ENCODE measurements at places on chromosomes 11 and 22. TPM values are rescaled to one million over a fixed set of nuclear protein-coding genes. Genes with fewer than 3 reads are reported as not detected.
A peak's percentile ranks its signal among the peaks of the same experiment; 100 is the strongest.

The HPX gene
- total RNA-seq = 0.64 TPM

The MS4A6A gene
- 4.9 TPM for total RNA-seq

The CYB561A3 gene
- 27.7 TPM for total RNA-seq

The PRODH gene
- 4.5 TPM for total RNA-seq

The SPTBN2 gene
- 138 TPM for total RNA-seq

The MS4A4A gene
- total RNA-seq = 0.24 TPM

DNA sequence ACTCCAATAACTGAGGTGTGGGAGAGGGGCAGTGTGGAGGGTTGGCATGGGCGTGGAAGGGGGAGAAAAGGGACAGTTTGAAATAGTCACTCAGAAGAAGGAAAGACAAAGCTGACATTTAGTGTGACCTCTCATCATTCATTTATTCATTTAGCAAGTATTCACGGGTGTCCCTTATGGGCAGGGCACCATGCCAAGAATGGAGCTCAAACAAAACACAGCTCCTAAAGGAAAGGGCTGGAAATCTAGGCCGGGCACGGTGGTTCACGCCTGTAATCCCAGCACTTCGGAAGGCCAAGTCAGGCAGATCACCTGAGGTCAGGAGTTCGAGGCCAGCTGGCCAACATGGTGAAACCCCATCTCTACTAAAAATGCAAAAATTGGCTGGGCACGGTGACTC is 19.4 kb upstream of the DGKZ start:
- ATAC-seq = no peak

DNA sequence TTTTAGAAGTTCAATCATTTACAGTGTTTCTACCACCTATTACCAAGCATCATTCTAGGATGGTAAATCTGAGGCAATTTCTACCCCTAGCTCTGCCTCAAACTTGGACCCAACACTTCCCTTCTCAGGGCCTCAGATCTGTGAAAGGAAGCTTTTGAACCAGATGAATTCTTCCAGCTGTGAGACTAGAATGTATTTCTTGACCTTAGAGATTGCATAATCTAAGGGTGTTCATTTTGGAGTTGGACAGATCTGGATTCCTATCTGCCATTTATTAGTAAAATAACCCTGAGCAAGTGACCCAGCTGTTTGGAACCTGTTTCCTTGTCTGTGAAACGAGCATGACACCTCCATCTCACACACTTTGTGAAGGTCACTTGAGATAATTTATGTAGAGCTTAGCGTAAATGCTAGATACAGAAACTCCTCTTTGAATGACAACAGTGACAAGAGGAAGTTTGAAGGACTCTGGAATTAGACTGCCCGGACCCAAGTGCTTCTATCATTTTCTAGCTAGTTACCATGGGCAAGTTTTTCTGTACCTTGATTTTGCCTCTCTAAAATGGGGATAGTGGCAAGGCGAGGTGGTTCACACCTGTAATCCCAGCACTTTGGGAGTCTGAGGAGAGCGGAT is 3.8 kb upstream of the INTS5 start:
- ATAC-seq = no peak

GRCh38 chr11:134584001-134584561 is 172.0 kb upstream of the B3GAT1 start:
- no peak for ATAC-seq

- peak; percentile 0 for ATAC-seq
Observed at GRCh38 chr11:77821349-77821851, 456 bp downstream of the AAMDC start.

GRCh38 chr11:84558085-84558905 is 1068.8 kb downstream of the DLG2 start:
- peak; percentile 57 for ATAC-seq

GRCh38 chr11:102306817-102307726 is 10.2 kb upstream of the BIRC3 start:
- ATAC-seq = no peak

- ATAC-seq = no peak
Observed at GRCh38 chr11:117219995-117220394, 11.9 kb downstream of the PCSK7 start.

DNA sequence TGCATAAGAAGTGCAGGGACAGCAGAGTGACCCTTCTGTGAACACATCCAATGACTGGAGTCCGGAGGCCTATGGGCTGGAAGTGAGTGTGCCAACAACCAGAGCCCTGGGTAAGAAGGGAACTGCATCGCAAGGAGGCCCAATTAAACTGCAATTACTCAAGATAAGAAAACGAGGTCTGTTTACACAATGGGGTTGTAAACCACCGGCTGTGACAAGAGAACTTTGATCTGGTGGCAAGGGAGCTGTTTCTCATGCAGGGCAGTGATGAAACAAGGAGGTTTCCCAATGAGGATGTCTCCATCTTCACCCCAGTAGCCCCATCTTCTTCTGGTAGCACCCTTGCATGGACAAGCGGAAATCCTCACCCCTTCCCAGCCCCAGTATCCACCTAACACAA is 21.5 kb downstream of the ETS1 start:
- ATAC-seq = no peak

DNA sequence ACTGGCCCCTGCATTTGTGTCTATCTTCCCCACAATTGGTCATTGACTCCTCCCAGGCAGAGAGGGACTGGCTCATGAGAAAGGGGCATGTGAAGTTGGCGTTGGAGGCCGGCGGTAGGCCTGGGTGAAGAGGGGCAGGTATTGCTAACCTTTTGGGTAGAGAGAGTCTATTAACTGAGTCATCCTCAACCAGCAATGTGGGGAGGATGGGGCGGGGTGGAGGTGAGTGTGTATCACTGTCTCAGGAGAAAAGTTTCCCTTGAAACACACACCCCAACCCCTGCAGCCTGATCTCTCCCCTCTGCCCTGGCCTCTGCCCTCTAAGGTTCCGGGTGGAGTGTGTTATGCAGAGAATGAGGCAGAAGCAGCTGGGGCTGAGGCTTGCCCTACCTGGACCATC is 60.1 kb upstream of the PHF21B start:
- peak; percentile 43 for ATAC-seq

DNA sequence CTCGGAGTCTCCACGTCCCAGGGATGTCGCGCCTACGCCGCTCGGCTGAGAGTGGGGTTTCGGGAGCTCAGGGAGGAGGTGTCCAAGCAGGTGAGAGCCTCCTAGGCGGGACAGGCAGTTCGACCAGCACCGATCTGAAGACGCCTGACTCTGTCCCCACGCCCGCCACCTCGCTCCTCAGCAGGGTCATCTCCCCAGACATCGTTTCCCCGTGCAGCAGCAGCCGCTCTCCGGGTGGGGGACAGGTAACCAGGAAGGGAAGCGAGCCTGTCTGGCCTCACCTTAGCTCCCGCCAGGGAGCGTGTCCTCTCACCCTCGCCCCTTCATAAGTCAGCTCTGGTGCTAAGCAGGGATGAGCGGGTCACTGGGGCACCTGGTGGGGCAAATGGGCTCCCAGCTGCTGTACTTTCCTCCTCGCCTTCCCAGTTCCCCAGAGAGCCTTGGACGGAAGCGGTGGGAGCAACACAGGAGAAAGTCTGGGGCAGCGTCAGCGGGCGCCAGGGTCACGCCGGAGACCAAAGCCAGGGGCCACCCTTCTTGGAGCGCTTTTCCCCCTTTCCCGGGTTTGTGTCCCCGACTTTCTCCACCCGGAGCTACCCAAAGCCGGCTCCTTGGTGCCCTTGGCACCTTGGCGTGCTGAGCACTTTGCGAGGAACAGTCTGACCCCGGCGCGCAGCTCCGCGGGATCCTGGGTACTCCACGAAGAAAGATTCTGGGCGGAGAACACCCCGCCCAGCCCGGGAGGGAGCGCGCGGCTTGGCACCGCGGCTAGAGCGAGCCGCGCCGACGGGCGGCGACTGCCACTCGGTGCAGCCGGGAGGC is 1.6 kb downstream of the SPON1 start:
- peak; percentile 62 for ATAC-seq

- ATAC-seq = no peak
Observed at GRCh38 chr11:110601936-110602335, 110.3 kb downstream of the ARHGAP20 start.
